ENCODE measurements at places on chromosomes 11 and 22.
A peak's percentile ranks its signal among the peaks of the same experiment; 100 is the strongest.

DNA sequence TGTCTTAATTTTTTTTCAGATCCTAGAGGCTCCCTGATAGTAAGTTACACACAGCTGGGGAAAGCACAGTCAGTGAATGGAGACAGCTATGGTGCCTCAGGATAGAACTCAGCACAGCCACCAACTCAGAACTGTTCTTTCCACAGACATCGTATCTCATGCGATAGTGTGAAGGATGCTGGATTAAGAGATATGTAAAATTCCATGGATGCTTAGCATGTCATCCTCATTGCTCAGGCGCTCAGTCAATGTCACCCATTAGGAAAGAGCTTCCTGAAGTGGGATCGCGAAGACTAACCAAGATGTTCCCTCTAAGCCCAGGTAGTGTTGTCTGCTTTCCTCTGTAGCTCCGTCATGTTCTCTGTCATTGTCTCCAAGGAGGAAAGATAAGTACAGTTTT is 1000.4 kb downstream of the OPCML start:
- no peak for DNase-seq

- no peak for DNase-seq
Observed at GRCh38 chr11:44813401-44813800, 86.6 kb downstream of the TSPAN18 start.

DNA sequence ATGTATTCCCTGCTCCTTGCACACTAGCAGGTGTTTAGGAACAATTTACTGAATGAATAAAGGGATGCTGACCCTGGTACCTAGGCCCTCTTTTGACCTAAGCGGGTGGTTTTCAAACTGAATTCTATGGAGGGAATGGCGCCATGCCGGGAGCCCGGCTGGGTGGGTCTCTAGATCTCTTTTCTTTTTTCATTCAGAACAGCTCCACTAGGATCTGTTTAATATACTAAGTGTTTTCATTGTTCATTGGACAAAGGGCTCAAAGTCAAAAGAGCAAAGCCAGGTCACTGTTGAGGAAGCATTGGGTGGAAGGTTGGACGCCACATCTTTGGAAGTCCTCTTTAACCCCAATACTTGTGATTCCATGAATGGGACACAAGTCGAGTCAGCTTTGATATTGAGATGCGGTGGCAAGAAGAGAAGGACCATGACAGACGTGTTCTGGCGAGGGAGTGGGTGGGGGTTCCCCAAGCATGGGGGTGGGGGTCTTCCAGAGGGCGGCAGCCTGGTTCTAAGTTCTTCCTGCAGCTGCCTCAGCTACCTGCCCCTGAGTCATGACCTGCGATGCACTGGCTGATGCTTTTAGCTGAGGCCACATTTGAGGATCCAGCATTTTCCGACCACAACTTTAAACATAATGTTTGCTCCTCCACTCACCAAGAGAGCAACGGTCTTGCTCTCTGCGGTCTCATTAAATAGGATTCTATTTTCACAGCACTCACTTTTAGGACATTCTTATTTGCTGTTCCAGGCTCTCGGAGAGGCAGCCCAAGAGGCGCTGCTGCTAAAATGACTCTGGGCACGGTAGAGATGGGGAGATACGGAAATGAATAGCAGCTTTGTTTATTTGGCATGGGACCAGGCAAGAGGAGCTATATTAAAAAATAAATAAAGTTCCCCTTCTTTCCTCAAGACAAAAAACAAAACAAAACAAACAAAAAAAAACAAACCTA is 100.6 kb downstream of the FBXO7 start:
- DNase-seq = no peak

GRCh38 chr22:34486381-34486780 is 566.1 kb upstream of the LARGE1 start:
- no peak for DNase-seq

DNA sequence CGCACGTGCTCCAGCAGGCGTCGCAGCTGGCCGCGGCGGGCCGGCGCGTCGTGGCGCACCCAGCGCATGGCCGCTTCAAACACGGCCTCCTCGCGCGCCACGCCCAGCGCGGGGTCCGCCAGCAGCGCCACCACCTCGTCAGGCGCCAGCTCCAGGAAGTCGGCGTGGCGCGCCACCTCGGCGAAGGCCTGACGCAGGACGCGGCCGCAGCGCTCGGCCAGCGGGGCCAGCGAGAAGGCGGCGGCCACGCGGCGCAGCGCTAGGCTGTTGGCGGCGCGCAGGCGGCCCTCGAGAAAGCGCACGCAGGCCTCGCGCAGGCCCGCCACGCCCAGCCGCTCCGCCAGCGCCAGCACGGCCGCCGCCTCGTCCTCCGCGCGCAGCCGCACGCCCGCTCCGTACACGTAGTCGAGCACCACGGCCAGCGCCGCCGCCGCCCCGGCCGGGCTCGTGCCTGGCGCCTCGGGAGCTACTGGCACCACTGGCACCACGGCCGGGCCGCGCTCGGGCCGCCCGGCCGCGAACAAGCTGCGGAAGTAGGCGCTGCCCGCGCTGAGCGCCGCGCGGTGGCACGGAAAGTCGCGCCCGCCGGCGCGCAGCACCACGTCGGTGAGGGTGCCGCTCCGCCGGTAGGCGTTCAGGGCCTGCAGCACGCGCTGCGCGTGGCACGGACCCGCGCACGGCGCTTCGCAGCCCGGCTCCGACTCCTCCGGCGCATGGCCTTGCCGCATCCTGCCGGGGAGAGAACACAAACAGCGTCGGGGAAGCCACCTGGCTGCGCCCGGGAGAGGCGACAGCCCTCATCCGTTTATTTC is 2.9 kb downstream of the KLHL35 start:
- DNase-seq = peak; percentile 43
